Epithelial cell of proximal tubule (primary cell): ENCODE measurements at places on chromosomes 7 and 10.

GRCh38 chr10:72320676-72321247 is 34.0 kb downstream of the DNAJB12 start:
- DNase-seq, result no peak

GRCh38 chr10:63628526-63629362 is 107.5 kb downstream of the REEP3 start:
- DNase-seq, result no peak

- DNase-seq, result no peak
These were observed 91.9 kb upstream of the GHITM start for GRCh38 chr10:84047258-84048010.

GRCh38 chr10:5663692-5664427 is 2.5 kb downstream of the ASB13 start:
- no peak for DNase-seq
